ENCODE measurements at places on chromosomes 7 and 10.

DNA sequence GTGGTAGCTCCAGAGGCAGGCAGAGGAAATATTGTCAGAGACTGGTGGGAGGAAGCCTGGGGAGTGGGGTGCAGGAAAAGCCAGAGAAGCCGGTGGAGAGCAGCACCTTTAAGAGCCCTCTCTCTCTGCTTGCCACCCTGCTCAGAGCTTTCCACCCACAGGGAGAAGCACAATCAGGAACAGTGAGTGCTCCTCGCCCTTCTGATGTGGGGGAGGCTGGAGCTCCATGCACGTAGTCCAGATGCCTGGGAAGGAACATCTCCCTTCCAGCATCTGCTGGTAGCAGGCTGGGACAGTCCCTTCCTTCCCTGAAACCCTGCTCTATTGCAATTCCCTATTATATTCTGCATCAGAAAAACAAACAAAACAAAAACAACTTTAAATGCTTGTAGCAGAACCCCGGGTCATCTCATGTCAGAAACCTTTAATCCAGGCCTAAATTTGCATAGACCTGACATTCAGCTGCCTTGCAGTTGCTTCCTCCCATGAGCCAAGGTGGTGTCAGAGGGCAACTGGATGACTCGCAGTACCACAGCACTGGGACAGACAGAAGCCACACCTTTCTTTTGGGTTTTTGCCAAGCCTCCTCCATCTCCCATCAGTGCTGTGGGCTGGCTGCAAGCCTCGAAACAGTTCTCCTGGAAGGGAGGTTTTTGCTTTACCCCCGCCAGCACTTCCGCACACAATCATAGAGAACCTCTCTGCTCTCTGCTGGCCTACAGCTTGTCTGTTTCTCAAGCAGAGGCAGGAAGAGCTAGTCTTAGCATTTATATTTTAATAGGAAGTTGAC lies 13.1 kb downstream of the AVPI1 start:
- DNase-seq: no peak

GRCh38 chr7:2710286-2710655 lies 22.3 kb downstream of the AMZ1 start:
- peak; percentile 32 for DNase-seq

- DNase-seq: no peak
Measured at GRCh38 chr7:147869456-147869855, 721.1 kb upstream of the C7orf33 start.

DNA sequence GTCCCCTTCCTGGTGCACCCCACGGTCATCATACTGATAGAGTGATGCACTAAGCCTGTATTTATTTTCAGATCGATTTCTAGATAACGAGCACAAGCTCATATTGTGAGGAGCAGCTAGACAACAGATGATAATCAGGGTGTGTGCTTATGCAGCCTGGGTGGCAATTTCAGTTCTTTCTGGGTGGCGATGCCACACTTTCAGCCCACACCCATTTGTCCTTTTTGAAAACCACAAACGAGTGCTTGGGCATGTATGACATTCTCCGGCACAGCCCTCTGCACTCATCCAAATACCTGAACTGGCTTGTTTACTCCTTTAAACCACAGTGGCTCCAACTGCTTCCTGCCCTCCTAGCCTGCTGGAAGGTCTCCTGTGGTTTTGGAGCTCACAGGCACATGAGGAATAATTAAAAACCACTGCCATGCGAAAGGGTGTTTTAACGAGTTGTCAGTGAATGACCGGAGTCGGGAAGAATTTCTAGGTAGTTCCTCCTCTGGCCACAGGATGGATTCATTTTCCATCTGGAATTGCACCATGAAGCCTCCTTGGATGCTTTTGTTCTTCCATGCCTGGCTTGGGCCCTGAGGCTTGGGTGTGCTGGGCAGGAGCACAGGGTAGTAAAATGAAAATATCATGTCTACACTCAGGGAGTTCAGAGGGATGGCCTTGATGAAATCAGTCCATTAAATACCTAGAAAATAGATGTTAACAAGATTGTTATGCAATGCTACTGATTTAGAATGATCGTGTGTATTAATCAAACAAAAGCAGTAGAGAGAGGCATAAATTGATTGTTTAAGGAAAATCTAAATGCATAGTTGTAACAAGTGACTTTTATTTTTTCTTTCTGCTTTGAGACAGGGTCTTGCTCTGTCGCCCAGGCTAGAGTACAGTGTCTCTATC lies 52.4 kb upstream of the ITGB1 start:
- DNase-seq: no peak

GRCh38 chr7:51045319-51046102 lies 262.8 kb upstream of the GRB10 start:
- DNase-seq: no peak

DNA sequence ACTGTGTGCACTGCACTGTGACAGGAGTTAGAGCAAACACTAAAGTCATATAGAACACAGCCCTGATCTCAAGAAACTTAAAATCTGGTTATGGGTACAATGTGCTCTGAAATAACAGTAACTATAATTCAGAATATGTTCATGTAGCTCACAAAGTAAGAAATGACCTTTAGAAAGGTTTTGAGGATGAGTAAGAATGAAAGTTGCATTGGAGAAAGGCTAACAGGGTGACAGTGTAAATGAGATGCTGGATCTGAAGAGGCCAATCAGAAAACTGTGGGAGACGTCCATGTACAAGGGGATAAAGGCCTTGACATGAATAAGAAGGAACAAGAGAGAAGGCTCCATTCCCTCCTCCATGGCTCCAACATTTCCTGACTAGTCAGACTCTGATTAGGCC lies 124.7 kb downstream of the GRM3 start:
- no peak for DNase-seq

DNA sequence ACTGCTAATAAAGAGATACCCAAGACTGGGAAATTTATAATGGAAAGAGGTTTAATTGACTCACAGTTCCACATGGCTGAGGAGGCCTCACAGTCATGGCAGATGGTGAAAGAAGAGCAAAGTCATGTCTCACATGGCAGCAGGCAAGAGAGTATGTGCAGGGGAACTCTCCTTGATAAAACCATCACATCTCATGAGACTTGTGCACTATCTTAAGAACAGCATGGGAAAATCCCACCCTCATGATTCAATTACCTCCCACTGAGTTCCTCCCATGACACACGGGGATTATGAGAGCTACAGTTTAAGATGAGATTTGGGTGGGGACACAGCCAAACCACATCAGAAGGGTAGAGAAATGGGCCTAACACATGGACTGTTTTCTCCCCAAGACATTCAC lies 156.3 kb downstream of the CCDC71L start:
- no peak for DNase-seq

GRCh38 chr10:77147871-77148270 lies 489.7 kb downstream of the KCNMA1 start:
- DNase-seq: no peak

GRCh38 chr10:35540296-35541164 lies 64.6 kb upstream of the GJD4 start:
- no peak for DNase-seq

DNA sequence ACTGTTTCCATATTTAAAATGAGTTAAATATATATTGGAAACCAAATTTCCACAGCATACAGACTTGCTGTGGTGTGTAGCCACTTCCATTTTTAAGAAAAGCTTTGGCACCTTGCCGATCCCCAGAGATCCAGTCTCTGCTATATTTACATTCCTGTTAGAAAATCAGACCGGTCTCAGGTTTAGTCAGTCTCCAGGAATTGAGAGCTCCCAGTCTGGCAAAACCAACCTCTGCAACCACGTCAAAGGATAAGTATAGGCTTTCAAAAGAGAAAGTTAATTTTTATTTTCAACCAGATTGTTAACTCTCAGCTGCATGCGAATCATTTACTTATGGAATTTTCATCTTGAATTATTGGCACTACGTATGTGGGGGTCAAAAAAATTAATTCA lies 28.2 kb downstream of the PUS7 start:
- DNase-seq: no peak

DNA sequence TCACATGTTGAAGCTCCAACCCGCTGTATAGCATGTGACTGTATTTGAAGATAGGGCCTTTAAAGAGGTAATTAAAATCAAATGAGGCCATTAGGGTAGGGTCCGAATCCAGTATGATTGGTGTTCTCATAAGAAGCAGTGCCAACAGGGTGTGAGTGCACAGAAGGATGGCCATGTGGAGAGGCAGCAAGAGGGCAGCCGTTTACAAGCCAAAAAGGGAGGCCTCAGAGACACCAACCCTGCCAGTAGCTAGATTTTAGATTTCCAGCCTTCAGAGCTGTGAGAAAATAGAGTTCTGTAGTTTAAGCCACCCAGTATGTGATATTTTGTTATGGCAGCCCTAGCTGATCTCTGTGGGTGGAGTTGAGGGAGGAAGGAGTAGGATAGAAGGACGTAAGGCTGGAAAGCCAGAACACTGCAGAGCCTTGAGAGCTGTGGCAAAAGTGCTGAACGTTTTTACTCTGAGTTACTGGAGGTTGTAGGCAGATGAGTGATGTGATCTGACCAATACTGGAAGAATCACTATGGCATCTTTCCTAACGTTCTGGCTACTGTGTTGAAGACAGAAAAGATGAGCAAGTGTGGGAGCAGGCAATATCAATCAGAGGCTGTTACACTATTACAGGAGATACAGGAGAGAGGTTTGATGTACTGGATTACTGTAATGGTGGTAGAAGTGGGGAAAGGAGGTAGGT lies 334.9 kb downstream of the ELMO1 start:
- no peak for DNase-seq

- DNase-seq: no peak
Measured at GRCh38 chr10:50883629-50884028, 1.8 kb downstream of the A1CF start.

DNA sequence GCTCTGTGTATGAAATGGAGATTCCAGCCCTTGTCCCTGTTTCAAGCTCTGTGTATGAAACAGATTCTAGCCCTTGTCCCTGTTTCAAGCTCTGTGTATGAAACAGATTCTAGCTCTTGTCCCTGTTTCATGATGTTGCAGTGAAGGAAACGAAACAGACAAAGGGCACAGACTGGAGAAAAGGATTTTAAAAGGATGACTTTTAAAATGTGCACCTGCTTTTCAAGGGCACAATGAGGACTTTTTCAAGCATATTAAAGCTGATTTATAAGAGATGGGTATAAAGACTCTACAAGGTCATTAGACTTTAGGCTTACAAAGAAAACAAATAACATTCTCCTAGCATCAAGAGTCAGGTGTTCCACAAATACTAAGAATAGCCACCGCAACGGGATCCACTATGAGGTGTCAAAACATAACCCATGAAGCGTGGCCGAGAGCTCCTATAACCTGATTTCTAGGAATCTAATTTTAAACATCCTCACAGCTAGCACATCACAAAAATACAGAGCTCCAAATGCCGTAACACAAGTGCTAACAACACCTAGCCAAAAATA lies 29.0 kb downstream of the DIP2C start:
- DNase-seq: no peak

DNA sequence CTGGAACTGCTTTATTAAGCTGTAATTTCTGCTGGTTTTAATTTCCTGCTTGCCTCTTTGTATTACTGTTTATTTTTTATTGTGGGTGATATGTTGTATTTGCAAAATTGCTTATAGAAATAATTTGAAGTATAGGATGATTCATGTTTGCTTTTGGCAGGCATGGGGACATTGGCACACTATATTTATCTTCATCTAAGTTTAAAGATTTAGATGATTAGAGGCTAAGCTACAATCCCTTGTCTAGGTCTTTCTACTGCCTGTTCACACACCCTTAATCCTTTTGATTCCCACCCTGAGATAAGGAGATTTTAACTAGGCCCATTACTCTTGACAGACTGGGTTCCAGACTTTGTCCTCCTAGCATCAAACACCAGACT lies 182.8 kb upstream of the KAT6B start:
- no peak for DNase-seq

- no peak for DNase-seq
Measured at GRCh38 chr7:39741942-39742623, 118.7 kb downstream of the RALA start.

DNA sequence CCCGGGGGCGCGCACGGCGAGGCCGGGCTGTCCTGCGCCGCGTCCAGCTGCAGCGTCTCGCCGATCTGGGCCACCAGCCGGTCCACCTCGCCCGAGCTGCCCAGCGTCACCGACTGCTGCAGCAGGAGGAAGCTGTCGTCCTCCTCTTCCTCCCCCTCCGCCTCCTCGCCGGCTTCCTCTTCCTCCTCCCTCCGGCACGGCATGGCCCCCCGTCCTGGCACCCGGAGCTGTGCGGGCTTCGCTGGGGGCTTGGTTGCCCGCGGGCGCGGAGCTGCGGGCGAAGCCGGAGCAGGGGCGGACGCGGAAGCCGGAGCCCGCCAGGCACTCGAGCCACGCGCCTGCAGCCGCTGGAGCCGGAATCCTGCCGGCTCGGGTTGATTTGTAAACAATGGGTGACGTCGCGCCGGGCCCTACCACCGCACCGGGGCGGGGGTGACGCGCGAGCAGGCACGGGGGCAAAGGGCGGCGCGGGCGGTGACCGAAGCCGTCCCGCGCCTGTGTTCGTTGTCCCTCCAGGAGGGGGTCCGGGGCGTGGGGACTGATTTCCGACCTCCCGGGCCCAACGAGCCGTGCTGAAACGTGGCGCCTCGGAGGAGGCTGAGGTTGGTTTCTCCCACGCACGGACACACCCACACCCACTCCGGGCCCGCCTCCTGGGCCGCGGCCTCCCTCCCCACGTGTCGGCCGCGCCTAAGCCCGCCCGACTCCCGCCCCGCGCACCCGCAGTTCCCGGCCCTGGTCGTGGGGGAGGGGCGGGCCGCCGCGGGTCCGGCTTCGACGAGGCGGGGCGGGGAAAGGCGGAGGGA lies at the start of gene FRAT2:
Gene FRAT2 (minus strand): TSS at position 360 of the 806 bp plus-strand sequence. CDS start 157 bp downstream, at position 203.
- DNase-seq: peak; percentile 75

DNA sequence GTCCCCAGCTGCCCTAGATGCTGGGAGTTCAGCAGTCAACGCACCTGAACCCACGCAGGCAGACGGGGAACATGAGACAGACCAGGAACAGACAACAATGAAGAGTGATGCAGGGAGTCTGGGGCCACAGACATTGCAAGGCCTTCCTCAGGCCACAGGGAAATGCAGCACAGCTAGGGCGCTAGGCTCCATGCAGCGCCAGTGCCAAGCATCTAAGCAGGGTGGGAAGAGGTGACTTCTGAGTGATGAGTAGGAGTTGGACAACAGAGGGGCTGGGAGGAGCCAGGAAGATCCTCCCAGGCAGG lies 7.7 kb upstream of the RET start:
- no peak for DNase-seq

DNA sequence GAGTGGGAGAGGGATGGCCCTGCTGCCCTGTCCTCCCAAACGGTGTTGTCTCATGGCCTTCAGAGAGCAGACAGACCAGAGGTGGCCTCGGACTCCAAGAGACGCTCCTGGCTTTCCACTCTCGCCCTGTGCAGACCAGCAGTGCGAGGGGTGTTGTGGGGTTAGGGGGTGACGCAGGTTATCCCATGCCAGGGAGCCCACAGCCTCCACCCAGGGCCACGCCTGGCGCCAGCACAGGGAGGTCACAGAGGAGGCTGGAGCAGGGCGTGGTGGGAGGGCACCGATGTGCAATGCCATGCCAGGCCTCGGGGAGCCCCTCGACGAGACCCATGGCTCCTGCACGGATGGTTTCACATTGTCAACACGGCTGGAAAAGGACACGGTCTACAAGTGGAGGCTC lies 52.1 kb downstream of the INPP5A start:
- no peak for DNase-seq

- no peak for DNase-seq
Measured at GRCh38 chr7:106243893-106244292, 40.9 kb downstream of the NAMPT start.

- DNase-seq: no peak
Measured at GRCh38 chr10:52029628-52030027, 284.5 kb upstream of the DKK1 start.

Measured in stimulated activated CD8-positive, alpha-beta memory T cell treated with anti-CD3 and anti-CD28 coated beads, Interleukin-15, amount 100 ng/mL, for 4 hours (primary cell).